ENCODE measurements at places on chromosomes 7 and 10.

DNA sequence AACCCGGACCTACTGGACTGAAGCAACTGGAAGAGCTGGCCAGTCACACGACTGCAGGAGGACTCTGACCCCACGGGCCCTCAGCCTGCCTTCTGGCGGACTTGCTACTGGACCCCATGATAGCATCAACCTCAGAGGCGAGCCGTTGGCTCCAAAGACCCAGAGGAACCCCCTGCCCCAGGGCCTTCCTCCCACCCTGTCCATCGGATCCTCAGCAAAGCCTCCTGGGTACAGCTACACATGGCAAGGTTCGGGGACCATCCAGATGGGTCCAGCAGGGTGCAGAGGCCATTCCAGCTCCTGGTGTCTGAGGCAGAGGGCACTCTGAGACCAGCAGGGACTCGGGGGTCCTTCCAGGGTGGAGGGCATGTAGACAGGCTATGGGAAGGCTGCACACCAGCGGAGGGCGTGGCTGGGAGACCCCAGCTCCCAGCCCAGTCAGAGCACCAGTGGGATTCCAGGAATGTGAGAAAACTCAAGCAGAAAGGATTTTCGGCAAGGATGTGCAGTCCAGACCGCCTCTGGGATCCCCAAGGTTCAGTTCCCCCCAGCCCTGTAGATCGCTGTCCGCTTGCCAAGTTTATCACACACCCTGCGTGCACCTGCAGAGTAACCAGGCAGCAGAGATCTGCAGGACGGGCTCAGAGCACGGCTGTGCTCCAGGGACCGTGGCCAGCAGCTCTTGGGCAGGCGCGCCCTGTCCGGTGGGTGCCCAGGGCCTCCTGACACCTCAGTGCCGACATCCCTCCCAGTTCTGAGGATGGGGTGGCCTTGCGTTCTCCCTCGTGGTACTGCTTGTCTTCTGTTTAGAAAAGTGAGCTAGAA lies 89.8 kb upstream of the PPP2R2D start:
- DNase-seq, result no peak

GRCh38 chr10:24737001-24737400 lies 13.3 kb upstream of the ARHGAP21 start:
- DNase-seq, result no peak

DNA sequence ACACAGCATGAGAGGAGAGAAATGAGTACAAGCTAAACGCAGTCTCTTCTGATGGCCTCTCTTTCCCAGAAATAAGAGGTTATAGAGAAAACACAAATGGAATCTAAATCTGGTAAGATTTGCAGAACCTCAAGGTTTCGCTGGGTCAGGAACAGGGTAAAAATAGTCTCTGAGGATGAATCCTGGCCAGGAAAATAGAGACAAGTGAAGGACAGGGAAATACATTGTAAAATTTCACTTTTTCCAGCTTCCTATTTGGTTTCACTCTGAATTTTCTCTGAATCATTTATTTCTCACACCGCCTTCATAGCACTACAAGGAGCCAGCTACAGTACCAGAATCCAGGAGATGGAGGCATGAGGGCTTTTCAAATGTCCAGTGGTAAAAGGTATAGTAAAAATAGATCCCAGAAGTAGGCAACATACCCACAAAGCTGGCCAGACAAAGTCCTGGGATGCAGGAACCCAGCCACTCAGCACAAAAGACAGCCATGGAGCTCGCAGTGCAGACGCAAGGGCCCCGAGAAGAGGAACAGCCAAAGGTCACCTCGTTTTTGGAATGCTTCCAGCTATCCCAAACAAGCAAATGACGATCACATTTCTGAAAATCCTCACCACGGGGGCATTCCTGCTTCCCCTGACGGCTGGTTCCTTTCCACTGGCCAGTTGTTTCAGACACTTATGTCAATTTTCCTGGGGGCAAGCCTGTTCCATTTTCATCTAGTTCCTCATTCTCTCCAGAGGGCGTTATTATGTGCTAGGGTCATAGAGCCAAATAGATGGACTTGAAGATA lies 21.5 kb upstream of the IKZF1 start:
- DNase-seq, result no peak

- DNase-seq, result no peak
These were observed 370 bp downstream of the TMEM60 start for GRCh38 chr7:77797734-77798393.

All from NAMALWA (cell line).